Pancreas (tissue), 10 donors: ENCODE measurements at places on chromosomes 2 and 18. TPM values are rescaled to one million over a fixed set of nuclear protein-coding genes. Genes with fewer than 3 reads are reported as not detected.
A peak's percentile ranks its signal among the peaks of the same experiment; 100 is the strongest.

GRCh38 chr2:45891719-45892424 lies 240.4 kb downstream of the PRKCE start:
- DNase-seq: peak; percentile 56

DNA sequence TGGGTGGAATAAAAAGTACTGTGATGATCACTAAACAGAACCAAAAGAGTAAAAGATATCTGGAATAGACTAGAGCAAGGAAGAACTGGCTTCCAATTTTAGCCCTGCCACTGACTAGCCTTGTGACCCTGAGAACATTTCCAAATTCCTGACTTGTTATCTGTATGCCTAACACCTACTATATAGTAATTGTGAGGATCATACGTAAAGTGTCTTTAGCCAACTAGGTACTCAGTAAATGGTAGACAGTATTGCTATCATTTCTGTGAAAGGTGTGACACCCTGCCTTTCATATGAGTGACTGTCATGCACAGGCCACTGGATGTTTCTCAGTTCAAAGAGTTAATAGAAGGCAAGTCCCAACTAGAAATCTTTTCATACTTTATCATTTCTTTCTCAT lies 29.8 kb downstream of the CYTIP start:
- DNase-seq: no peak

DNA sequence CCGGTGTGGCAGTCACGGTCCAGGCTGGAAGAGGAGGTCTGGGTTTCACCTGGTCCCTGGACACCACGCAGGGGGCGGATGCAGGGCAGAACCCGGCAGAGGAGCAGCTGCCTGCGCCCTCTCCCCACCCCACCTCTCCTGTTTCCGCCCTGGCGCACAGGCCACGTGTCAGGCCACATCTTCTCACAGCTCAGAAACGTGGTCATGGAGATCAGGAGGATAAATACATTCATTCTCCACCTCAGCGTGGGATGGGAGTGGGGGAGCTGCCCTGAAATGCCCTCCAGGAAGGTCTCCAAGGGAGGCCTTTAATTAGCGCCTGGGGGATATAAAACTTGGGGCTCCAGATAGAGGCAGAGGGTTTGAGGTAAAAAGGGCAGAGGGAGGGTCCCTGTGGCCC lies 142.0 kb downstream of the KCTD1 start:
- no peak for DNase-seq

Gene PTPRN
- 58.3 TPM for polyA plus RNA-seq

Gene ABCA12
- not detected for polyA plus RNA-seq

DNA sequence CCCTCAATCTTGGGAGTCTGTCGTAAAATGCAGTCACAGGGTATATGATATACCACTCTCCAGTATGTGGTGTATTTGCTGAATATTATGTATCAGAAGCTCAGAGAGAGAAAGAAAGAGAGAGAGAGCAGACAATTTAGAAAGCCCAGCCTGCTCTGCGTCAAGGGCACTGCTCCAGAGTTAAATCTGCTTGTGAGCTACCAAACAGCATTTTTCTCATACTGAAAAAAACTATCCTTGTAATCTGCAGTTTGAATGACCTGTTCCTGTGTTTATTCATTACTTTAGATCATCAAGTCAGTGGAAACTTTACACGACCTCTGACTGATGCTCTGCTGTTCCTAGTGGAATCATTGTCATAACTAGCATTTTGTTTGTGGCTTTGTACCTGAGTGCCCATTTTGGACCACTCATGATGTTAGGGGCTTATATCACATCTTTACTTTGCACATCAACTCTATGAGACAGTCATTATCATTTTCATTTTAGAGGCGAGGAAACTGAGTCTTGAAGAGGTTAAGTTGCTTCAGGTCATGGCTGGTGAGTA lies 89.2 kb upstream of the PELI1 start:
- no peak for DNase-seq

DNA sequence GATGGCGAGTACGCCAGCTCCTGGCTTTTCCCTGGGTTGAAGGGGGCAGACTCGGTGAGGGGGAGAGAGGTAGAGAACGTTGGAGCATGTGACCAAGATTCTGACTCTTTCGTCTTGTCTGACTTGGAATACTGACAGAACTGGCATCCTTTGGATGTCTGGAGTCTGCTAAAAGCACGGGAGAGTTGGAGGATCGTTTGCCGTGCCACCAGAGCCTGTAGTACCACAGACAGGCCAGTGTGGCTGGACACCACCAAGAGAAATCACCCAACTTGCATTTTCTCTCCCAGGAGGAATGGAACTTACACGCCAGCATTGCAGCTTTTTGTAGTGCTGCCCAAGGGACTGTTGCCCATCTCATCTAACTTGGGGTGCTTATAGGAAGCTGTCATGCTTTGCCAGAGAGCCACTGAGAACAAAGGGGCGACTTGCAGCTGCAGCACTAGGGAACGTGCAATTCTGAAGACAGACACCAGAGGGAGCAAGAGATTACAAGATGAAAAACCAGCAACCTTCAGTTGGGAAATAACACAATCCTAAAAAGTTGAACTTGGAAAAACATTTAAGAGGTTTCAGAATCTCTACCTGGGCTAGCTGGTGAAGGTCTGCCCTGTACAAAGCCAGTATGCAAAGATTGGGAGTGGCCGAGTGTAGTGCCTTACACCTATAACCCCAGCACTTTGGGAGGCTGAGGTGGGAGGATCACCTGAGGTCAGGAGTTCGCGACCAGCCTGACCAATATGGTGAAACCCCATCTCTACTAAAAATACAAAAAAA lies 24.1 kb downstream of the PSMG2 start:
- no peak for DNase-seq

Gene DSC2
- 2.7 TPM for polyA plus RNA-seq

- no peak for DNase-seq
These were observed 80.0 kb downstream of the ACAA2 start for GRCh38 chr18:49733321-49733720.

DNA sequence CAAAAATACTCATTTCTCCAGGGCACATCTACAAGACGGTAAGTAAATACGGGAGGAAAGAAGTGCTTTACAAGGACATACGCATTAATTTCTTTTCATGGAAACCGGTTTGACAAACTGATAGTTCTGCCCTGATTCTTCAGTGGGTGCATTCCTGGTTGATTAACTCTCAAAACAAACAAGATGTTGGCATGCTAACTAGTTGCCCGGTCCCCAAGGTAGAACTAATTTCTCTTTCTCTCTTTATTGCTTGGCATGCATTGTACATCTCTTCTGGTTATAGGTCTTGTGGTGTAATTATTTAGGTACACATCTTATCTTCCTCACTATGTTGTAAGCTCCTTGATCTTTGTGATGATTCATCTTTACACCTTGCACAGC lies 46.9 kb upstream of the SPATS2L start:
- DNase-seq: no peak

Gene ZBTB7C
- polyA plus RNA-seq: 0.57 TPM

DNA sequence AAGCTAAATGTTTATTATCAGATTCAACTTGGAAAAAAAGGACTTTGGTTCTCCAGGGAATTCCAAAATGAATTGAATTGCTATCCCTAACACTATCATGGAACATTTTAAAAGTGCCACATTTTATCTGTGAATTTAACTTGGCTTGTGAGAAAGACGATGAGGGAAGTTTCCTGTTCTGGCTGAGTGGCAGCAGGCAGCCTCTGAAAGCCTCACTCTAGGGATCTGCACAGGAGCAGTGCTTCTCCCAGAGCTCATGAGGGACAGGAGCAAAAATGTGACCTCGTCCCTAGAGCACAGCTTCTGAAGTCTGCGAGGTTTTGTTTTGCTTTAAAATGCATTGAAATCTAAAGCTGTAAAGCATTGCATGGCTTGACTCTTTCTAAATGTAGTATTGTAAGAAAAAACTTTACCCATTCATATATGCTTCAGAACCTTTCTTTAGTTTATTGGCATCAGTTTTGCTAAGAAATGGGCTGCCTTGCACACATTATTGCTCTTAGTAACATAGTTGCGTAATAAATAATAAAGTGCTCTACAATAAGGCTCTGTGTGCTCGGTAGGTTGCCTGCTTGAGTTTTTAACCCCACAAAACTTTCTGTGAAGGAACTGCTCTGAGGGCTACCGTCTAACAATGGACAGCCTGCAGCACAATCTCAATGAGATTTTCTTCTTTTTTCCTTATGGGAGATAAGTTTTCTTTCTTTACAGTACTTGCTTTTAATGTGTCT lies 136.2 kb upstream of the CDCA7 start:
- no peak for DNase-seq

Gene SERPINB13
- not detected for polyA plus RNA-seq

- no peak for DNase-seq
These were observed 10.6 kb upstream of the NUP35 start for GRCh38 chr2:183113630-183114029.

DNA sequence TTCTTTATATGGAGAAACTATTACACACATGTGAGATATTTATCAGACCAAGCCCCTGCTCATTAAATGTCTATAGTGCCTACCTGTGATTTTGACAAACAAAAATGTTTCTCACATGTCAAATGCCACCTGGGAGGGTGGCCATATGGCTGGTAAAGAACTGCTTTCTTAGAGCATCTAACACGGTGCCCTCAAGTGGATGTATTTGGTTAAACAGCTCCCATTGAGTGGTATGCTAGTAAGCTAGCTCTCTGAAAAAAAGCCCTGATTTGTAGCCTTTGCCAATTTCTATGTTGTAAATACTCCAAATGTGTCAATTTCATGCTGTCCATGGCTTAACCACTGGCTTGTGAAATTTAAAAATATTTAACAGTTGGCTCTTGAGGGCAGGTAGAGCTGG lies 94.6 kb downstream of the PMAIP1 start:
- no peak for DNase-seq

Gene CPSF3
- 5.7 TPM for polyA plus RNA-seq

GRCh38 chr18:41351430-41351829 lies 603.6 kb upstream of the PIK3C3 start:
- DNase-seq: no peak

- DNase-seq: no peak
These were observed 206.9 kb upstream of the FSIP2 start for GRCh38 chr2:185531721-185532120.

Gene ZC3H15
- 33.2 TPM for polyA plus RNA-seq

DNA sequence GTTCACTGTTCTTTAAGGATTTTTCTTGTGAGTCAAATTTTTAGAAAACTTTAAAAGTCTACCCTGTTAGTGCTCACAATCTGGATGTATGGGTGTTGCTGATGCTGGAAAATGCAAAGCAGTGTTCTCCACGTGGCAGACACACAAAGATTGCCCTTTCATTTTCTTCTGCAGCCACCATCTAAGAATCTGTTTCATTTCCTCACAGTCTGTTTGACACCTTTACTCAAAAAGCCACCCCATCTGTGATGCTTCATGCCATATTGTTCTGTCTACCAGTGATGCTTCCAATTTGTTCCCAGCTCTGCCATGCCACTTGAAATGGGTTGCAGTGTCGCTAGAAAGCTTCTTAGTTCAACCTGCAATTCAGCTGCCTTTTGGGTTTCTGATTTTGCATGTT lies 464.2 kb upstream of the UBE2E3 start:
- no peak for DNase-seq

GRCh38 chr2:237980751-237981150 lies 13.9 kb downstream of the UBE2F start:
- DNase-seq: no peak

DNA sequence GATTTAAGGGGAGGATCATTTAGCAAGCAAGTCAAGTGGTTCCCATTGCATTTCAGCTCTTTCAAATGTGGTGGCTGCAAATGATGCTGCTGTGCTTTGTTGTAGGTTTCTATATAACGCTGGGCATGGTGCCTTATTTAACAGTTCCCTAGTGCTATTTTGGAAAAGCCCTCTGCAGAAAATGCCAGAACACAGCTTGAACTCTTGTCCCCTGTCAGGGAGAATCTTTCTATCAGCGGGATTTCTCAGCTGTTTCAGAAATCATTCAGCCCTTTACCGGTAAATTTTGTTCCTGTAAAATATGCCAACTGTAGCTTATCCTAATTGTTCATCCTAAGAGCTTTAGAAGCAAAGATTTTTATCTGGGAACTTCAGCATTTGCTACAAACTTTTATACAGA lies 77.8 kb upstream of the DTNA start:
- no peak for DNase-seq

- DNase-seq: no peak
These were observed 98.9 kb downstream of the CYRIA start for GRCh38 chr2:16566701-16567100.

Gene CAPN14
- polyA plus RNA-seq: 0.08 TPM

GRCh38 chr2:150141226-150142001 lies 346.1 kb downstream of the RND3 start:
- no peak for DNase-seq

DNA sequence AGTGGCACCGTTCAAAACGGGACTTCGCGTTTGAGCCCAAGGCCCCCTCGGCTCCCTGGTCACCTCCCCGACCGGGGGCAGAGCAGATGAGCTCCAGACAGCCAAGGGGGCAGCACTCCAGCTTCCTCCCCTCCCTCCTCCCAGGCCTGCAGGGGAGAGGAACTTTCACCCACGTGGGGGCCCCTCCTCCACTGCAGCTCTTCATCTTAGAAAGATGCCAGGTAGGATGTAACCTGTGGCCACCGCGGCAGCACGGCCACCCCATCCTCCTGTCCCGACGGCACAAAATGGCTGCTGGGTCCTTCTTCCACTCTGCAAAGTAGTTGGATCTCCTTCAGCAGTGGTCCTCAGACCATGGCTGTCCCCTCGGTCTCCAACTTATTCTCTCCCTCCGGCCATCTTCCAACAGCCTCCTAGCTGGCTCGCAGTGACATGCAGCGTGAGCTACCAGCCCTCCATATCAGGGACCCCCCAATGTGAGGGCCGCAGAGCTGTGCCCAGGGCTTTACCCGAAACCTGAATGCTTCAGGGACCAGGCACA lies 94.5 kb upstream of the ID2 start:
- DNase-seq: no peak

Gene PPIL3
- polyA plus RNA-seq: 11.1 TPM

Gene LIMS4
- 2.7 TPM for polyA plus RNA-seq

DNA sequence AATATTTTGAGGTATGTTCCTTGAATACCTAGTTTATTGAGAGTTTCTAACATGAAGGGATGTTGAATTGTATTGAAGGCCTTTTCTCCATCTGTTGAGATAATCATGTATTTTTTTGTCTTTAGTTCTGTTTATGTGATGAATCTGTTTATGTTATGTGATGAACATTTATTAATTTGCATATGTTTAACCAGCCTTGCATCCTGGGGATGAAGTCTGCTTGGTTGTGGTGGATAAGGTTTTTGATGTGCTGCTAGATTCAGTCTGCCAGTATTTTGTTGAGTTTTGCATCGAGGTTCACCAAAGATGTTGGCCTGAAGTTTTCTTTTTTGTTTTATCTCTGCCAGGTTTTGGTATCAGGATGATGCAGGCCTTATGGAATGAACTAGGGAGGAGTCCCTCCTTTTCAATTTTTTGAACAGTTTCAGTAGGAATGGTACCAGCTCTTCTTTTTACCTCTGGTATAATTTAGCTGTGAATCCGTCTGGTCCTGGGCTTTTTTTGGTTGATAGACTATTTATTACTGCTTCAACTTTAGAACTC lies 71.9 kb downstream of the EPC2 start:
- DNase-seq: no peak

Gene TUBA4B
- polyA plus RNA-seq: not detected

GRCh38 chr2:224749136-224749535 lies 33.0 kb upstream of the CCDC195 start:
- no peak for DNase-seq

Gene SOX11
- polyA plus RNA-seq: 0.04 TPM
